Mammary epithelial cell (primary cell): ENCODE measurements at places on chromosomes 7 and 10. TPM values are rescaled to one million over a fixed set of nuclear protein-coding genes. Genes with fewer than 3 reads are reported as not detected.

DNA sequence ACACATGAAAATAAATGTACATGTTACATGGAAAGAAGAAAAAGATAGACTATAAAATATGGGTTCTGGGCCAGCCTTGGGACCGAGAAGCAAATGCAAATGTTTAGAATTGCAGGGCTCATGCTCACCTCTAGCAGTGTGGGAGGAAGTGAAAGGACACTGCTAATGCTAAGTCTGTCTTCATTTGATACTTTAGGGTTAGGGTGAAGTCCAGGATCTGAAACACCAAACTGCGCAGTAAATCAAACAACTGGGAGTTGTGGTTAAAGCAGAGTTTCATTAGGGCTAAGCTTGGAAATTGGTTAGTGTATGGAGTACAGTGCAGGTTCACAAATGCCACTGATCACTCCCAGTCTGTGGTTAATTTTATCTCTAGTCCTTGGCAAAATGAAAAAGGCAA is 73.2 kb upstream of the PDK4 start:
- DNase-seq, result no peak

DNA sequence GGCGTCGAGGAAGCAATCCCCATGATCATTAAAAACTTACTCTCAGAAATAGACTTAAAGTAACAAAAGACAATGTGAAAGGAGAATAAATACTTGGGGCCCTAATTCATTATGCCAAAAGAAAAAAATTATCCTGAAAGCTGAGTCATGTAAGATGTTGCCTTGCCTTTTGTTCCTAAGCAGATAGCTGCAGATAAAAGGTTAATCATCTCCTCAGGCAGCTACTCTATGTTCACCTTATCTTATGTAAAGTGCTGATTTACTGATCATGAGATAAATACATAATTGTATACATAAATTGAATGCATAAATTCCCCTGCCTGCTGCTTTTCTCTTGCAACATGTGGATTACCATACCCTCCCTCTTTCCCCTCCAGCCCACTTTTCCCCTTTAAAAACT is 28.1 kb upstream of the CREB3L2 start:
- peak; percentile 3 for DNase-seq

GRCh38 chr7:28483112-28483511 is 70.8 kb downstream of the CREB5 start:
- DNase-seq, result no peak

GRCh38 chr10:103621783-103622125 is 128.2 kb downstream of the NEURL1 start:
- no peak for DNase-seq

GRCh38 chr10:4883079-4883739 is 57.2 kb downstream of the AKR1E2 start:
- peak; percentile 80 for DNase-seq

GRCh38 chr7:83827036-83827435 is 178.1 kb upstream of the SEMA3E start:
- DNase-seq, result no peak

DNA sequence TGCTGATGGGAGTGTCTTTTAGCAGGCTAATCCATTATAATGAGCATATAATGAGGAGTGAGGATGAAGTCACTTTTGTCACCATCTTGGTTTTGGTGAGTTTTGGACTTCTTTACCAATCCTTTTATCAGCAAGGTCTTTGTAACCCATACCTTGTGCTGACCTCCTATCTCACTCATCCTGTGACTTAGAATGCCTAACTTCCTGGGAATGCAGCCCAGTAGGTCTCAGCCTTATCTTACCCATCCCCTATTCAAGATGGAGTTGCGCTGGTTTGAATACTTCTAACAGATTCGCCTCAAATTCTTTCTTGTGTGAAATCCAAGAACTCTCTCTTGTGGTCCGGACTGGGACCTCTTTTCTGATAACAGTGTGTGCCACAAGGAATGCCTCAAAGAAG is 253.1 kb upstream of the CACNA2D1 start:
- DNase-seq, result no peak

GRCh38 chr7:149850716-149851115 is 12.5 kb downstream of the ZNF862 start:
- DNase-seq, result no peak

Gene KNDC1
- 0.35 and 1.2 TPM in 2 replicates for total RNA-seq

Gene PLAU
- total RNA-seq, result 85.7 TPM

Gene PAPOLB
- total RNA-seq, result under 0.01 TPM

Gene GJD4
- total RNA-seq, result not detected in 2 replicates

Gene CRTAC1
- not detected for total RNA-seq
